ENCODE measurements at places on chromosomes 12 and 14.

DNA sequence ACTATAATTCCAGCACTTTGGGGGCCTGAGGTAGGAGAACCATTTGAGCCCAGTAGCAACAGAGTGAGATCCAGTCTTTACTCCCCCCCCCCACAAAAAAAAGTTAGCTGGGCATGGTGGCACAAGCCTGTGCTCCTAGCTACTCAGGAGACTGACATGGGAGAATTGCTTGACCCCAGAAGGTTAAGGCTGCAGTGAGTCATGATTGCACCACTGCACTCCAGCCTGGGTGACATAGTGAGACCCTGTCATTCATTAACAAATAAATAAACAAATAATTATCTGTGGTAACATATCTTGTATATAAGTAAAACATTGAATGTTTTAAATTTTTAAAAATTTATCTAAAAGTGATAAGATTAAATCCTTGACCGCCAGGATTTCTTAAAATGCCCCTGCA is 4.8 kb downstream of the ENTPD5 start:
- no peak for DNase-seq

DNA sequence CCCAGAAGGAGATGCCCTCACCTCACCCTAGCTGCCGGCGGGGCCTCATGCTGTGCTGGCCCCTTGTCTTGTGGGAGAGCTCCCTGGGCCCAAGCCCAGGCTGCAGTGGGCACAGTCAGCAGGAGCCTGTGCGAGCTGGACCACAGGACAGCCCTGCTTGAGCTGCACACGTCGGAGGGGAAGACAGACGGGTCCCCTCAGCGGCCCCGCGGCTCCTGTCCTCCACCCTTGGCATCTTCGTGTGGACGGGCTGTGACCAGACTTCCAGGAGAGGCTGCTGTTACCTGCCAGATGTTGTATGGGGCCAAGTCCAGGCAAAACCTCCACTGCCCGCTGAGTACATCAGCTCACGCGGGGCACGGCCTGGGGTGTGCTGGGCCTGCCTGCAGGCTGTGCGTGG is 9.4 kb upstream of the TEX22 start:
- DNase-seq: no peak

- DNase-seq: no peak
Observed at GRCh38 chr12:3564861-3565260, 73.9 kb downstream of the PRMT8 start.

- DNase-seq: no peak
Observed at GRCh38 chr12:15276088-15276698, 46.1 kb upstream of the PTPRO start.

DNA sequence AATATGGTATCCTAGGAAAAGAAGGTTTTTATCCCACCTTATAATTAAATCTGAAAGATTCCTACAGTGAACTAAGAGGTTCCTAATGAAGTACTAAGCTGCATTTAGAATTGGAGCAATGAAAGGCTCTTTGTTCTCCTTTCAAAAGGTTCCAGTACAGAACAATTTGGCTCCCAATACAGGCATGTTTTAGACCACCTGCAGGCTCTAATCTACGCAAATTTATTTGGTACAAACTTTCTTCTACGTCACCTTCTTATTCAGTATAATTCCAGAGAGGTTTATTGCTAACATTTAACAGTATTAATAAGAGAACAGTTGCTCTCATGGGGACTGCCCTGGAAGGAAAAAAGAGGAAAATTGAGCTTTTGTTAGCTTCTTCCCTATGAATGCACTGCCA is 37.6 kb upstream of the SLCO1C1 start:
- DNase-seq: no peak

GRCh38 chr14:34981743-34982420 is 910 bp upstream of the SRP54 start:
- peak; percentile 16 for DNase-seq

GRCh38 chr14:45222485-45223262 is 30.3 kb downstream of the MIS18BP1 start:
- DNase-seq: no peak

DNA sequence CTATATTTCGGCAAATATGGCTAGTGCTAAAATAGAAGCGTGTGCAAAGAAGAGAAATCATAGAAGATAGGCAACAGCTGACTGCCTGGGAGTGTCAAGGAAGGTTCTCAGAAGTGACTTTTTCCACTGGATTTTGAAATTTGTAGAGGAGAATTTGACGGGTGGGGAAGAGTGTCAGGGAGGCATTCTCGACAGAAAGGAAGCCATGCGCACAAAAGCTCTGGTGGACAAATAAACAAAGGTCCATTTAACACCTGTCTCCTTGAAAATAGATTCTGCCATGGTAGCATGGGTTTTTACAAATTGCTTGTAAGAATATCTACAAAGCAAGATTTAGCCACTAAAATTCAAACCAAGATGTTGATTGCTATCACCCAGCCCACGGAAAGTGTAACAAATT is 1081.5 kb downstream of the GALC start:
- no peak for DNase-seq

DNA sequence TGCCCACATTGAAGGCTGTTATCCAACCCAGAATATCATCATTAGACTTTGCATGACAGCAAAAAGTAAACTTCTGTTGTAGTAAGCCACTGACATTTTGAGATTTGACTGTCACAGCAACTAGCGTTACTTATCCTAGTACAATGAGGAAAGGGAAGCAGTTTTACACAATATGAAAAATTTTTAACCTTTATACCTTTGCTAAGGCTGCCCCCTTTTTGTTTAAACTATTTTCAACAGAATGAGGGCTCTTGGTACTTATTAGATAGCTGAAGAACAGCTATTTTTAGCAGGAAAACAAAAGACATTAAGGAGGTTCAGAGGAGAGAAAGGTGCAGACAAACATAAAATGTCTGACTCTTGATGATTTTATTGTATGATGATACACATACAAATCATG is 23.4 kb upstream of the TMX1 start:
- no peak for DNase-seq

GRCh38 chr12:3249081-3249800 is 172.1 kb downstream of the TSPAN9 start:
- DNase-seq: no peak

DNA sequence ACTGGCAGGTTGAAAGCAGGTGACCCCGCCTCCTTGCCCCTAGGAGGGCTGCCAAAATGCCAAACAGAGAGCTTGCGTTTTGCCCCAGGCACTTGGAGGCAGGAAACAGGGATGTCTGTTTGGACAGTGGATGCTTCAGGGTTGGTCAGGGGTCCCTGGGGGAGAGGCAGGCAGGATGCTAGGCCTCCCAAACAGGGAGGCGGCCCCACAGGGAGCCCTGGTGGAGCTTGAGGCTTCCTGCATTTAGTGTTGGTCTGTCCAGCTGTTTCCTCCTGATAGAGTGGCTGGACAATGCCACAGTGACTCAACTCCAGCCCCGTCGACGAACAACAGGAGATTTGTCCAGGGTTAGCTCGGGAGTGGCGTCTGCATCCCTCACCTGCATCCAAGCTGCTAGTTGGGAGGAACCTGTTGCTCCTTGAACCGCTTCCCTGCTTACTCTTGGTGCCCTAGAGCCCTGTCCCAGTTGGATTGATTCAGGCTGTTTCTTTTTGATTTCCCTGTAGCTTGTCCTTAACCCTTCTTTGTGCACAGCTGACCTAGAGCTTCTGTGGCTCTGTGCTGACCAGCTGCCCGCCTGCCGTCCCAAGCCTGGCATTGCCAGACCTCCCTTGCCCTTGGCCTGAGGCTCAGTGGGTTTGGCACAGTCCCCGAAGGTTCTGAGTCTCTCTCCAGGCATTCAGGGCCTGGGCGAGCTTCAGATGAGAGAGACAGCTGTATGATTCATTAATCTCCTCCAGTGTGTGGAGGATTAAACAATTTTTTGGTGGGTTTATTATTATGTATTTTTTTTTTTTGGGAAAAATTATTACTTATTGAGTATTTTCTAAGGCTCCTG is 45.9 kb downstream of the TSPAN9 start:
- no peak for DNase-seq

DNA sequence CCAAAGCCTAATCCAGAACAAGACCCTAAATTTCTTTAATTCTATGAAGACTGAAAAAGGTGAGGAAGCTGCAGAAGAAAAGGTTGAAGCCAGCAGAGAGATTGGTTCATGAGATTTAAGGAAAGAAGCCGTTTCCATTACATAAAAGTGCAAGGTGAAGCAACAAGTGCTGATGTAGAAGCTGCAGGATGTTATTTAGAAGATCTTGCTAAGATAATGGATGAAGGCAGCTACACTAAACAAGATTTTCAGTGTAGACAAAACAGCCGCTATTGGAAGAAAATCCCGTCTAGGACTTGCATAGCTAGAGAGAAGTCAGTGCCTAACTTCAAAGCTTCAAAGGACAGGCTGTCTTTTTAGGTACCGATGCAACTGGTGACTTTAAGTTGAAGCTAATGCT is 65.4 kb upstream of the AMIGO2 start:
- no peak for DNase-seq

GRCh38 chr12:24027352-24027751 is 77.9 kb upstream of the SOX5 start:
- DNase-seq: no peak

DNA sequence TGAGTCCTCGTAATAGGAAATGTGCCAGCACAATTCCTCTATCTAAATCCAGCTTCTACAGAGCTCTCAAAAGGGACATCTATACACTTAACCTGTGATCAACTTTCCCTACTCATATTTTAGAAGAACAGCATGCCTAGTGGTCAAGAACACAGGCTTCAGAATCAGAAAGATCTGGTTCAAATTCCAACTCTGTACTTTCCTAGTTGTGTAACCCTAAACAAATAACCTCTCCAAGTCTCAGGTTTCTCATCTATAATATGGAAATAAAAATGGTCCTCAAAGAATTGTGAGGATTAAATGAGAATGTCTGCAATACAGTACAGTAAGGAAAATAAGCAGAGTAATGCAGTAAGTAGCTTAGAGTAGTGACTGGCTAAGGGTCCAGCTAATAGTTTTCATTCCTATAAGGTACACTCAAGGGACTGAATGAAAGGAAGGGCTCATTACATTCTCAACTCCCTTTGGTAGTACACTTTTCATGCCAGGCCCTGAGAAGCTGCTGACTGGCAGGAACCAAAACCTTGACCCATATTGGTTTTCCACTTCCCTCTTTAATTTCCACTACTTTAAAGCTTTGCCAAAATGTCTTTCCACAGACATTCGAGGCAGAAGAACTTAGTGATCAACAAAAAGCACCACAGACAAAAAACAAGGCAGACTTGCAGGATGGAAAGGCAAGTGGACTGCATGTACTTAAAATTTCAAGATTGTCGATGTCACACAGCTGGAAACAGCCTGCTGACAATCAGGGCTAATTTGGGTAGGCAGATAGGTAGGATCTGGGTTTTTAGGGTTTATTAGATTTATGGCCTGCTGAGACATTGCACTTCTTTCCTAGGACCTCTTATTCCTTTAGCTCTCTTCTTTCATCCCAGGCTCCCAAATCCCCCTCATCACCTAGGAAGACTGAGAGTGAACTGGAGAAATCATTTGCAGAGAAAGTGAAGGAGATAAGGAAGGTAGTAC is 4.3 kb downstream of the CCDC196 start:
- no peak for DNase-seq

DNA sequence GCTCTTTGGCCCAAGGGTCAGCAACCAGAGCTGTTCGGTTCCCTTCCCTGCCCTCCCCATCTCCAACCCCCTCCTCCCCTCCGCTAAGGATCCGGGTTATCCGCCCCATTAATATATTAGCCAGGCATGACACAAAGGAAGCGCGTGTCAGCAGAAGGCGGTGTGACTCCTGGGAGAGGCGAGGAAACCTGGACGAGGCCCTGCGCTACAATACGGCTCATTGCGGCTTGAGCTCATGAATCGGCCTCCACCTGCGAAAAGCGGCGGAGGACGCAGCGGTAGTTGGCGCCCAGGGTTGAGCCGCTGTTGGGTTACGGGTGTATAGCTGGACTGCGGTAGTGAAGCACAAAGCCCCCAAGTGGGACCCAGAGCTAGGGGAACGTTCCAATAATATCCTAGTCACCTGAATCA is 9.9 kb downstream of the FOXA1 start:
- no peak for DNase-seq

DNA sequence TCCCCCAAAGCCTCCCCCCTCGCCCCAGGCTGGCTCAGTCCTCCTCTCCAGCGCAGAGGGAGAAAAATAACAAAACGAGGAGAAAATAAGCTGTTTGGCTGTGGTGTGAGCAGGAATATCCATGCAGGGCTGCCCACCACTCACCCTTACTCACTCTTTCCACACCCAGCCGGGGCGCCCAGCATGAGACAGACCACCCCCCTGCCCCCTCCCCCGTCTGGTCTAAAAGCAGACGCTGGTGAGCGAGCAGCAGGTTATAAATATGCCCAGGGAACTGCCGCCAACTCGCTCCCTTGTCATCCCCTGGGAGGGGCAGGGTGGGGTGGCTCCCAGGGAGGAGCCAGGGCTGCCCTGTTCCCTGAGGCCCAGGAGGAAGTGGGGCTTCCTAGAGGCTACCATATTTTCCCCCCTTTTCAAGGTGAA is 7.4 kb downstream of the WNT1 start:
- DNase-seq: no peak

DNA sequence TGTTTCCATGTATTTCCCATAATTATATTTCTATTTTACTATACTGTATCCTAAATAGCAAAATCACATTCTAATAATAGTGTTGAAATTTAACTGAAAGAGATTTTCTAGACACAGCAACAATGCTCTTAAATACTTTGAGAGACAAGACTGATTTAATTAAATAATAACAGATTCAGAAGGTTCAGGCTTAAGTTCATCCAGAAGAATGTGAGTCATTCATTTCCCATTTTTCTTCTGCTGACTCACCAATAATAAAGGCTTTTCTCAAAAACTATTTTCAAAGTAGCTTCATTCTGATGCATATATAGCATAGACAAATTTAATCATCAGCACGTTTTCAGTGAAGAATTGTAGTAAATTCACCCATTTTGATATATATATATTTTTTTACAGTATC is 481.4 kb downstream of the MDGA2 start:
- no peak for DNase-seq
